ENCODE measurements at places on chromosomes 12 and 14. TPM values are rescaled to one million over a fixed set of nuclear protein-coding genes. Genes with fewer than 3 reads are reported as not detected.

TMX1 gene
- polyA plus RNA-seq: 26.6 TPM

FITM1 gene
- polyA plus RNA-seq: 146 TPM

DAO gene
- not detected for polyA plus RNA-seq

NAA30 gene
- 26.7 TPM for polyA plus RNA-seq

KCNK13 gene
- polyA plus RNA-seq: 0.40 TPM
